ENCODE measurements at places on chromosomes 6 and 20.

GRCh38 chr6:78598966-78599365, 268.4 kb upstream of the IRAK1BP1 start:
- DNase-seq, result peak; percentile 92

- no peak for DNase-seq
Measured at GRCh38 chr6:27755768-27756167, 156.4 kb downstream of the OR2B2 start.

GRCh38 chr6:33147807-33148666, 44.2 kb downstream of the COL11A2 start:
- DNase-seq, result peak; percentile 71

DNA sequence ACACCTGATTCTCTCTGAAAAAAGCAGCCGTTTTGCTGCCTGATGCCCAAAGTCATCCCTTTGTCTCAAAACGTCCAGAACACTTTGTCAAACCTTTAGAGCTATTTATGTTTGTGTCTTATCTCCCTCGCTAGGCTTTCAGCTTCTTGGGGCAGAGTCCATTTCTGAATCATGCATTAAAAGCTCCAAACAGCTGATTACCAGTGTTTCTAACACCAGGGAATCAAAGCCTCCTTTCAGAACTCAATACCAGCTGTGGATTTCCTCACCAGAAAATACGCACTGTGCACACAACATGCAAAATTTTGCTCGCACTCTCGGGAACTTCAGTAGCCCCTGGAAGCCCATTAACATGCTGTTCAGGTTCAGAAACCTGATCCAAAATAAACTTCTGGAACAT, 333.3 kb downstream of the HACE1 start:
- no peak for DNase-seq

GRCh38 chr6:54093326-54093948, 17.8 kb upstream of the MLIP start:
- DNase-seq, result no peak

DNA sequence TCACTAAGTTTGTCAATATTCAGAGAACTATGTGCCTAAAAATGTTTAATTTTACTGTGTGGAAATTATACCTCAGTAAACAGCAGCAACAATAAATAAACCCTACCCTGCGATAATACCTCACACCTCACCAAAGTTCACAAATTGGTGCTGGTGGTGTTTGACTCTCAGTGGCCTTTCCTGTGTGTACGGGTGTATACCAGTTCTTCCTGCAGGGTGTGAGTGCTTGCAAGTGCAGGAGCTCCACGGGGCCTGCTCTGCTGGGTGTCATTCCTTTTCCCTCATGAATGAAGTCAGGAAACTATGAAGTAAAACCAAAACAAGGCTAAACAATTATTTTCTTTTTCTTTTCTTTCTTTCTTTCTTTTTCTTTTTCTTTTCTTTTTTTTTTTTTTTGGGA, 4.1 kb upstream of the ENPP5 start:
- DNase-seq, result no peak

DNA sequence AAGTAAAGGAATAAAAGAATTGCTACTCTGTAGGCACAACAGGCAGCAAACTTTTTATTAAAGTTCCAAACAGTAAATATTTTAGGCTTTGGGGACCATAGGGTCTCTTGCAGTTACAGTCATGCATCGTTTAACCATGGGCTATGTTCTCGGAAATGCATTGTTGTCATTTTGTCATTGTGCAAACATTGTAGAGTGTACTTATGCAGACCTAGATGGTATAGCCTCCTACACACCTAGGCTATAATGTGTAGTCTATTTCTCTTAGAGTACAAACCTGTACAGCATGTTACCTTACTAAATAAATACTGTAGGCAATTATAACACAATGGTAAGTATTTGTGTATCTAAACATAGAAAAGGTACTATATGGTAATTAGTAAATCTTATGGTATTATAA, 54.7 kb downstream of the CDS2 start:
- no peak for DNase-seq

DNA sequence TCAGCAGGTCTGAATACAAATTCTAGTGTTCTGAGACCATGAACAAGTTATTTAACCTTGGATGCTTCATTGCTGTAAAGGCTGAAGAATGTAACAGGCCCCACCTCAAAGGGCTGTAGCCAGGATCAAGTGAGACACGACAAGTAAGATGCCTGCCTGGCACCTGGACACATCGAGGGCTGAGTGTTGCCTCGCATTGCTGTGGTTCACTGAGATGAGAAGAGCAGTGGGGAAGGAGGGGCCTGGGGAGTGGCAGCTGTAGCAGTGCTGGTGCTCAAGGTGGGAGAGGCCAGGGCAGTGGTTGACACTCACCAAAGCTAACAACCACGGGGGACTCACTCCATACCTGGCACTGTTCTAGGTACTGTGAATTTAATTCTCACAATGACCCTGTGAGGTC, 187.8 kb downstream of the KIF16B start:
- no peak for DNase-seq

DNA sequence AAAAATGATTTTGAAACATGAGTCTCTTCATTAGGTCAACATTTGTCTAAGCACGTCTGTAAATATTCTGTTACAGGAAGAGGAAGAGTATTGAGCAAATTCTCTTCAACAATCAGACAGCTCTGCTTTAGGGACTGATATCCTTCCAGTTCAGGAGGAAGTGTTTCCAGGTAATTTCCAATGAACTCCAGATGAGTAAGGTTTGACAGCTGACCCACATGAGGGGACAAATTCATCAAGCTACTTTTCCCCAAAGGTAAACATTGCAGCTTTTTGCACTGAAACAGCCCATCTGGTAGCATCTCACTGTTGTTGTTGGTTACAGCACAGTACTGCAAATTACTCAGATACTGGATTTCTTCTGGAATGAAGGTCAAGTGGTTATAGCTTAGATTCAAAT, 18.1 kb downstream of the ENPP1 start:
- DNase-seq, result no peak

GRCh38 chr6:122789182-122790027, at the start of gene SMPDL3A:
SMPDL3A (plus strand) TSS chr6:122789258; CDS start chr6:122789347, 89 bp downstream.
- peak; percentile 73 for DNase-seq

DNA sequence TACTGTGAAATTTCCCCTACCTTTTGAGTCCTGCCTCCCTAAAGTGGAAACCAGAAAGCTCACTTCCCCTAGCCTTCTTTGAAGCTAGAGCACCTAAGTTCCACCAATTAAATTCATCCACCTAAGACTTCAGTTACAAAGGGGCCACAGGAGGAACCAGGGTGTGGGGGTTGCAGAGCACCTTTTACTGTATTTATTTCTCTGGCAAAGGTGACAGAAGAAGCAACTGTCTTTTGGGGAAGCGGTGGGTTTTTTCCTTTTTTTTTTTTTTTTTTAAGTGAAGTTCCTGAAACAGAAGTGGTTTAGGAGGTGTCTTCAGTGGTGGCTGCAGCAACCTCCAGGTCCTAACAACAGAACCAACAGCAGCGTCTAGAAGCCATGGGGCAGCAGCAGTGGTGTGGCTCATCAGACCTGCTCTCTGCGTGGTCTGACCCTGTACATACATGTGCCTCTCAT, 13.1 kb downstream of the PSMB9 start:
- no peak for DNase-seq

DNA sequence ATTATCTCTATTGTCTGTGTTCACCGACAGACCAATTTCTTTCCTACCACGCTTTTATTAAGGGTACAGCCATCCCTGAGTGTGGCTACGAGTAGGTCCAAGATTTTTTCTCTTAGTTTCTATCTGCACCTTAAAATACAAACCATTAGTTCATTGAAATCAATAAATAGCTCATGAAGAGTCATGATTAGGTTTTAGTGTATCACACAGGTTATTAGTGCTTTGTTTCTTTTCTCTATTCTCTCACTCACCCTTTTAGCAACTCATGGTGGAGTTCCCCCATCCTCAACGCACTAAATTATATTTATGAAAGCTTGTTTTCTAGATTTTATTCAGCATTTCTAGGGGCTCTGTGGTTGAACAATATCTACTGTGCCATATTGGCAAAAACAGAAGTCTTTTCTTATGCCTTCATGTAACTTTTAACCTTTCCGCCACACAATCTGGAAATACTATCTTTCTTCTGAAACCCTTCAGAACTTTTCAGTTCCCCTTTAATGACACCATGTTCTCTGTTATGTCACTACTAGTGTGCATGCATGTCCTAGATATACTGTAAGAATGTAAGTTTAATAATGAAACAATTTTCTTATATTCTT, 128.2 kb upstream of the LAMA2 start:
- no peak for DNase-seq

- DNase-seq, result no peak
Measured at GRCh38 chr20:8579035-8579434, 447.0 kb downstream of the PLCB1 start.

DNA sequence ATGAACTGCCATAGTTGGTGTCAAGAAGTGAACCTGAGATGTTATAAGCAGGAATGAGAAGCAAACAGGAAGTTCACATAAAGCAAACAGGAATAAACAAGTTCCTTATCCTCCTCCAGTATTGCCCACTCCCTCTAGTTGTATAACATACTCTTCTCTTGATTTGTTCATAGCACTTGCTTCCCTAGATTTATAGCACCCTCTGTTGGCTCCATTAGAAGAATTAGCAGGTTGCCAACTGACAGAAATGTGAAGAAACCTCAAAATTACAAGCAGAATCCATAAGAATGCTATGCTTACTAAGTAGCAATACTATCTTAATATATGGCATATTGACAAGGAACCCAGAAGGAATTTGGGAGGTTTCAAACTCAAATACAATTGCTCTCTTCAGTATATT, 195.4 kb downstream of the TBX18 start:
- DNase-seq, result peak; percentile 73

GRCh38 chr20:61521687-61522420, 269.8 kb downstream of the CDH4 start:
- no peak for DNase-seq

- no peak for DNase-seq
Measured at GRCh38 chr20:46695892-46696291, 6.6 kb upstream of the TP53RK start.

- DNase-seq, result no peak
Measured at GRCh38 chr6:105305521-105305920, 97.4 kb downstream of the PREP start.

- DNase-seq, result peak; percentile 99
Measured at GRCh38 chr6:90025523-90026061, 131.3 kb downstream of the GJA10 start.

DNA sequence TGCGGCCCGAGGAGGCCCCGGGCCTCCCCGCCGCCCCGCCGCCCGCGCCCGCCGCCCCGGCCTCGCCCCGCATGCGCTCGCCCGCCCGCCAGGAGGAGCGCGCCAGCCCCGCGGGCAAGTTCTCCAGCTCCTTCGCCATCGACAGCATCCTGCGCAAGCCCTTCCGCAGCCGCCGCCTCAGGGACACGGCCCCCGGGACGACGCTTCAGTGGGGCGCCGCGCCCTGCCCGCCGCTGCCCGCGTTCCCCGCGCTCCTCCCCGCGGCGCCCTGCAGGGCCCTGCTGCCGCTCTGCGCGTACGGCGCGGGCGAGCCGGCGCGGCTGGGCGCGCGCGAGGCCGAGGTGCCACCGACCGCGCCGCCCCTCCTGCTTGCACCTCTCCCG, 1.5 kb downstream of the FOXQ1 start:
- DNase-seq, result no peak

- peak; percentile 42 for DNase-seq
Measured at GRCh38 chr6:70398783-70399728, 14.3 kb upstream of the FAM135A start.

GRCh38 chr6:11722805-11723631, 55.6 kb downstream of the ADTRP start:
- no peak for DNase-seq

GRCh38 chr6:33217246-33217645, 8.9 kb downstream of the RING1 start:
- DNase-seq, result no peak

- no peak for DNase-seq
Measured at GRCh38 chr6:107209406-107210305, 94.3 kb upstream of the BEND3 start.

DNA sequence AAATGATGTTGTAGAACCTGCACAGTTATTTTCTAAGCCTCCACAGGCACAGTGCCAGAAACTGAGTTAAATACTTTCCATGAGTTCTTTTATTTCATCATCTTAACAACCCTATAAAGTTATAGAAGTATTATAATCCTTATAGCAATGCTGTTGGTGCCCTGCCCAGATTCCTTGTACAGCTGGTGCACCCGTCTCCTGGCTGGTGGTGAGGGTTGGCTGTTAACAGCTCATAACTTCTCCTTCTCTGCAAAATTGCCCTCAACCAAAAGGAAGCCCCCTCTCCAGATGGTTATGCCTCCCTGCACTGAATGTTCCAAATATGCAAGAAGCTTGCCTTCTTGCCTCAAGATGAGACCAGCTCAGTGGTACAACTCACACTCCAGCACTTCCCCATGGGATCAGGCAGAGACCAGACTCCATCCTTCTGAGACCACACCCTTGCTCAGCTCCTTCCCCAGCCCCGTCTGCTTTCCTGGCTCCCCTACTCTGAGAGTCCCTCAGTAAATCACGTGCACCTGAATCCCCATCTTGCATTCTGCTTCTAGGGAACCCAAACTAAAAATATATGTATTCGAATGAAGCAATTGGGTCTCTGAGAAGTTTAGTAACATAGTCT, 304.4 kb upstream of the PLCB4 start:
- DNase-seq, result no peak

DNA sequence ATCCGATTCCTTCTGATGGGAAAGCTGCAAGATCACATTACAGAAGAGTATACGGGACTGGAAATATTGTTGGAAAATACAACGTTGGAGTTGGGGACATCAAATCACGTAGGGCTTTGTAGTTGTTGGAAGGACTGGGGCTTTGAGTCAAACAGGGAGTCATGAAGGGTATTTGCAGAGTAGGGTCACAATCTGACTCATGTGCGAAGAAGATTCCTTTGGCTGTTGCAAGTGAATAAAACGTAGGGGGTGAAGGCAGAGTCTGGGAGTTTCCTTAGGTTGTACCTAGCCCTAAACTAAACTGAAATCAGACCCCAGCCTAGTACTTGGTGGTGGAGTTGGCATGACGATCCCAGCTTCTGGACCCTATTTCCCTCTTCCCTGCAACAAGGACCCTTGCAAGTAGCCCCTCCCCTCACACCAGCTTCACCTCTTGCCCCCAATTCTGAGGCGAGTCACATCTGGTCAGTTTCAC, 32.3 kb downstream of the SNX5 start:
- peak; percentile 69 for DNase-seq

DNA sequence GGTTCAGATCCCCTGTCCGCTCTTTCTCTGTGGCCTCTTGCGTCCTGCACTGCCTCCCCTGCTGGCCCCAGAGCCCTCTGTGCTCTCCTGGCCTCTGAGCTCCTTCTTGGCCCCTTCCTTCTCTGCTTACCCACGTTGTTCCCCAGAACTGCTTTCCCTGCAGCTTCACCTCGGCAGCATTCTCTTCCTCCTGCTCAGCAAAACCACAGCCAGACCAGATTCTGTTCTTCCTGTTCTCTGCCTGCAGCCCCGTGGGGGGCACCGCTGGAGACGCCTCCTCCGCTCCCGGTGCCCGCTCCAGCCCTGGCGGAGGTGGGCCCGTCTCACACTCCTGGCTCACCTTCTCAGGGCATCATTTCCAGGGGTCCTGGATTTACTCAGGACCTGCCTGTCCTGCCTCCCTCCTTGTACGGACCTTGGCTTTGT, 59.7 kb downstream of the TCP11 start:
- DNase-seq, result no peak

GRCh38 chr6:14858808-14859207, 387.1 kb upstream of the JARID2 start:
- no peak for DNase-seq

Data from fibroblast of mammary gland (primary cell).